ENCODE measurements at places on chromosomes 2 and 18.

- DNase-seq, result no peak
These were observed 66.1 kb downstream of the LRRFIP1 start for GRCh38 chr2:237693291-237693994.

DNA sequence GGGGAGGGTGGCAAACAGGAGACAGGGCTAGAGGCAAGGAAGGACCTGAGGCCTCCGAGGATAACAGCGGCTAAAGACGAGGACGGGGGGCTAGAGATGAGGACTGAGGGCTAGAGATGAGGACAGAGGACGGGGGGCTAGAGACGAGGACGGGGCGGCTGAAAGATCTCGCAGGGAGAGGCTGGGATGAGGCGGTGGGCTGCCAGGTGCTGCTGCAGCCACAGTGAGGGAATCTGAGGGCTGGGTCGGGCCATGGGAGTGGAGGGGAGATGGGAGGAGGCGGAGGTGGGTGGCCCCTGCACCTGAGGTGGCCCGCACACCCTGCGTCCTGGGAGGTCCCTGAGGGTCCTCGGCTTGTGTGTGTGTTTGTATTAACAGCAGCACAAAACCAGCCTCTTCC is 350.2 kb upstream of the SALL3 start:
- DNase-seq, result no peak

DNA sequence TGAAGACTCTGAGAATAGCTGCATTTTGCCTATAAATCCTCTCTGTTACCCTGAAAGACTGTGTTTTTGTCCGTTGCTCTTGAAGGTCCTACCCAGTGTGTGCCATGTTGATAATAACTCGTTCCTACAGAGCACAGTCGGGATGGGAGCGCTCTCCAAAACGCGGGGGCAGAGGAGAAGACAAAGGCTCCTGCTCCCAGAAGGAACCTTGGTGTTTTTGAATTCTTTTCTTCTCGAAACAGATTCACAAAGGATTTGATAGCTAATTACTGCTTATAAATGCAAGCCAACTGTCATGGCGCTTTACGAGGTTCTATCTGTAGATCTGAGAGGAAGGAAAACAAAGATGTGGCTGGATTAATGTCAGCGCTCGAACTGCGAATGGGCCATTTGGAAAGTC is 19.3 kb upstream of the HDAC4 start:
- no peak for DNase-seq

DNA sequence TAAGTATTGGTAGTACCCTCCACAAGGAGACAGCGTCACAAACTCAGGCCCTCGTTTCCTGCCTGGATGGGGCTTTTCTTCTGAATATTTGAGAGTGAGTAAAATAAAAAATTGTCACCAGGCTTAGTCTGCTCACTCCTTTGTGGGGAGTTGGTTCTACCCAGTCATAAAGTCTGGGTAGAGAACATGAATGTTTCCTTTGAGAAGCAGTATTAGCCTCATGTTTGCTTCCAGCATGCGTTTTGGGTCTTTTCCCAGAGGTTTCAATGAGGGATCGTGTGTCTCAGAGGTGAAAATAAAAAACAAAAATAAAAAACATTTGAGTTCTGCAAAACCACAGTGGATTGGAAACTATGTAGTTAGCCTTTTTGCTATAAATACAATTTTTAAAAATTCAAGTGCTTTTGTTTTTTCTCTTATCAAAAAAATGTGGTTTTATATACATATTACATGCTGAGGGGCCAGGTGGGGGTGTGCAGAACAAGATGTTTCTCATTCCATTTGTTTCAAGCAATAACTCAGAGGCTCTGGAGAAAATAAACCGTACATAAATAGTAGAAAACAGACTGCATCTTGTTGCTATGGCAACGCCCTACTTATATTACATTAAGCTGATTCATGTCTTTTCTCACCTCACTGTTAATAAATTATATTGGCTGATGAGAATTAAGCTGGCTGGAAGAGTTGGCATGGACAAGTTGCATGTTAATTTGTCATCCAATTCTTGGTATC is 225.4 kb upstream of the FBXO11 start:
- no peak for DNase-seq

DNA sequence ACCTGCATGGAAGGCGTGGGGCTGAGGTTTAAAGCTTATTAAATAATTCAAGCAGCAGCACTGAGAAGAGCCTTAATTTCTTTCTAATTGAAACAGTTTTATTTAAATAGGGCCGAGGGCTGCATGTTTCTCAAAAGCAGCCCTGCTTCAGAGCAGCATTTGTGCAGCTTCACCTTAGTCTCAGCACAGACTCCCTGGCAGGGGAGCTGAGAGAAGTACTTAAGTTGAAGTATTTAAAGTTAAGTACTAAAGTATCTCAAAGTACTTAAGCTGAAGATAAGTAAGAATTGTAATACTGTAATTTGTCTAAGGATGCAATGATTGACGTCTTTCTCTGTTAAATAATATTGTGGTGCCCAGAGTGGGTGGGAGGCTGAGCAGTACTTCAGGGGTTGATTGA is 31.4 kb downstream of the IMPA2 start:
- DNase-seq, result no peak

- peak; percentile 15 for DNase-seq
These were observed at the start of gene TANC1 for GRCh38 chr2:158968396-158969161. TSS of gene TANC1 (plus strand) at chr2:158968640. CDS start at chr2:159065911, 97,271 bp downstream.

- no peak for DNase-seq
These were observed 4.4 kb upstream of the SAG start for GRCh38 chr2:233303252-233303651.

DNA sequence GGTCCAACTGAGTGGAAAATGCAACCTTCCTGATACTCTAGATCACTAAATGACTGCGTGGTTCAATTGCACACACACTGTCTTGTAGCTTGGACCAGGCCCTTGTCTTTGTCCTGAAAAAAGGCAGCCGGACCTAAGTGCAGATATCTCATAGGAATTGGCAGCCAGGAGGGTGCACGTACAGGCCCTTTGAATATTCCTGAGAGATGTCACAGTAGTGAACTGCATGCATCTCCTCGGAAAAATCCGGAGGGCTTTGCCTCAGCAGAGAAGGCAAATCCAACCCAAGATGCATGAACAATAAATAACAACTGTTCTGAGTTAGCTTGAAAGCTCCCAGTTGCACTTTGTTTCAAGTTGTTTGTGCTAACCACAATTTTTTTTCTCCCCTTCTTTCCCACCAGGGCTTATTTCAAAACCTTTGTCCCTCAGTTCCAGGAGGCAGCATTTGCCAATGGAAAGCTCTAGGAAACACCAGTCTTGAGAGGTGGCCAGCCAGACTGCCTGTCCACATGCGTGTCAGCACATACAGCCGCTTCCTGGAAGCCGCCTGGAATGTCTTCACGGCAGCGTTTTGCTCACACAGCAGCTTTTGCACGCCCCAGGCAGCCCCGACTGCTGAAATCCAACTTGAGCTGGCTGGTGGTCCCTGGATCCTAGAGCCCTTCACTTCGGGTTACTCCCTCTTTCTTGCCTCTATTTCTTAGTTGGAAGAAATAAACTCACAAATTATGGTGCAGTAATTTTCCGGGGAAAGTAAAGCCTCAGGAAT is 54.4 kb upstream of the FOSL2 start:
- no peak for DNase-seq

DNA sequence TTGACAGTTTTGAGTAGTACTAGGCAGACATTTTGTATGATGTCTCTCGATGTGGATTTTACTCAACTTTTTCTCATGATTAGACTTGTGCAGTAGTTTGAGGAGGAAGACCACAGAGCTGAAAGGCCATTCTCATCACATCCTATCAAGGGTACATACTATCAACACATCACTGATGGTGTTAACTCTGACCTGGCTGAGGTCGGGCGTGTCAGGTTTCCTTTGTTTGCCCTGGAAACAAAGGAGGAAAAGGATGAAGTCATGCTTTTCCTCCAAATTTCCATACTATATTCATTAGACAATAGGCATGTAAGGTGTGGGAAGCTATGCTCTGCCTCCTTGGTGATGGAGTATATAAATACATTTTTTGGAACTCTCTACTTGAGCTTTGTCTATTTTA is 211.1 kb downstream of the DSEL start:
- no peak for DNase-seq

DNA sequence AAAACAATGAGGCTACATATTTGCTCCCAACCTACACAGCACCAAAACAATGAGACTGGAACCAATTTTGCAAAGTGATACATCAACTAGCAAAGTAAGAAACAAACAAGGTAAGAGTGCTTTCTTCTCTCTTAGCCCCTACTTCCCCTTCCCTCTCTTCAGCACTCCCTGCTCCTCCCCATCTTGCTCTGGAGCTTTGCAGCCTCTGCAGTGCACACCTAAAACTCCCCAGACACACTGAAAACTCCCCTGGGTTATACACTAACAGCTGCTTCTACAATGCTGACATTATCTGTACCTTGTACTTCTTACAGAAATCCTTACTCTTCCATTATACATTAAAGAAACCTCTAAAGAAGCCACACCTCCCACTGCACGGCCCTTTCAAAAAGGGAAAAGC is 93.7 kb downstream of the RBMS1 start:
- no peak for DNase-seq

DNA sequence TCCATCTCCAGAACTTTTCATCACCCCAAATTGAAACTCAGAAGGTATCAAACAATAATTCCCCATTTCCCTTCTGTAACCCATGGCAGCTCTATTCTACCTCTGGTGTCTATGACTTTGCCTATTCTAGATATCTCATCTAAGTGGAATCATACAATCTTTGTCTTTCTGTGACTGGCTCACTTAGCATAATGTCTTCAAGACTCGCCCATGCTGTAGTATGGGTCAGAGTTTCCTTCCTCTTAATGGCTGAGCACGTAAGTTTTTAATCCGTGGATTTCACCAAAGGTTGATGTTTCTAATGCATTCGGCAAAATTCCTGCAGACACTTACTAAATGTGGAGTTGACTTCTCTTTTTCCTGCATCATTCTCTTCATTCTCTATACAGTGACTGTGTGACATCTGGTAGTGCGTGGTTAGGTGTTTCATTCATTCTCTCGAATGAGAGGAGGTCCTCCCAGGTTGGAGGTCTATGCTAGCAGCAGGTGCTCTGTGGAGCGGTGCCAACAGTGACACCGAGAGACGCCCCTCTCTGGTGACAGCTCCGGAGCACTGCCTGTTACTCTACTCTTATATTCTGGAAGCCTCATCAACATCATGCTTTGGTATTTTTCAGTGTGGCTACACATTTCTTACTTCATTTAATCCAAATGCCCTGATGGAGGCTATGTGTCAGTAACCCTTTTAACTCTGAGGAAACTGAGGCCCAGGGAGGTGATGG is 50.1 kb downstream of the ATOH8 start:
- DNase-seq, result no peak

DNA sequence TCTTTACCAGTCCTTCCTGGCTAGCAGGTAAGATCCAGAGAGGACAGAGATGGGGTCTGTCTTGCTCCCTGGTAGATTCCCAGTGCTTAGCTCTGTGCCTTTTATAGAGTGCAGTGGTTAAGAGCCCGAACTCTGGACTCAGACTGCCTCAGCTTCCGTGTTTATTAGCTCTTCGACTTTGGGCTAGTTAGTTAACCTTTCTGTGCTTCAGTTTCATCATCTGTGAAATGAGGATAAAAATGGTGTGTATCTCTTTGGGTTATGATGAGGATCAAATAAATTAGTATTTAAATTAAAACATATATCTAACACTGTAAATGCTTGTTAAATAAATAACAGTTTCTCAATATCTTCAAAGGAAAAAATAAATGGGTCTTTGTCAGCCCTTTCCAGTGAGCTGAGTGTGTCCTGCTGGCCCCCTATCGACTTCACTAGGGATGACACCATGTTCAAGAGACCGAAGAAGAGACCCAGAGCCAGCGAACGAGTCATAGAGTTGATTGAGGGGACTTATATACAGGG is 38.2 kb downstream of the CERS6 start:
- no peak for DNase-seq

- DNase-seq, result no peak
These were observed 272.9 kb upstream of the REV1 start for GRCh38 chr2:99762714-99763113.

DNA sequence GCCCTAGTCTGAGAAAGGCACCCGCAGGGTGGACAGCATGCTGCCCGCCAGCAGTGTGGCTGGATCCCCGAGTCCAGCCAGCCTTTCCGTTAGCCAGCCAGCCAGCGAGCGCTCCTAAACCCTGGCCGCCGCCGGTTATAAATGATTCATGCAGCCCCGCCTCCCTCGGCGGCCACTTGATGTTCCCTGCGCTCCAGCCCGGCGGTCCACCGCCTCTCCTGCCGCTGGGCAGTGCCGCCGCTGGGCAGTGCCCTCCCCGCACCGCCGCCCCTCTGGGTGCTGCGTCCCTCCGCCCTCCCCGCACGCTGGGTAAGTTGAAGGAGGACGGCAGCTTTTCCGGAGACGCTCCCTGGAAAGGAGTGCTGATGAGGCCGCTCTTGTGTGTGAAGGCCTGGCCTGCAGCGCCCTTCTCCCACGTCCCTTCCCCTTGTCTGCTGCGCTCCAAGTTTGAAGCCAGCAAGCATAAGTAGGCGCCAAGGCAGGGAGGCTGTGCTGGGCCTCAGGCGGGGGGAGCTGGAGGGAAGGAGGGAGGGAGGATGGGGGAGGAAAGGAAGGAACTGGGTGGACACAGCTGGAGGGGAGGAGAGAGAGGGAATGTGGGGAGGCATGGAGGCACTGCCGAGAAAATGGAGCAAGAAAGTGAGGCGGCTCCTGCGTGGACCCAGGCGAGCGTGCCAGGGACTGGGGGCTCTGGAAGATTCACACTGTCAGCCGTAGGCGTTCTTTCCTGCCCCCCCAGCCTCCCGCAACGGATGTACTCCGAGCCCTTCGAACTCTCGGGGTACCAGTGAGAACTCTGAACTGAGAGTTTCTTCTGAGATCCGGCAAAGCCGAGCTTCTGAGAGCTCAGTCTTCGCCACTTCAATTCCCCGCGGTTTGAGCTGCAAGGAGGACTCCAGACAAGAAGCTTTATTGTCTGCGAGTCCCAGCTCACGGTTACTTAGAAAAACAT is 131.9 kb downstream of the GLI2 start:
- DNase-seq, result no peak

GRCh38 chr2:233865838-233866237 is 2.3 kb downstream of the MSL3B start:
- no peak for DNase-seq

DNA sequence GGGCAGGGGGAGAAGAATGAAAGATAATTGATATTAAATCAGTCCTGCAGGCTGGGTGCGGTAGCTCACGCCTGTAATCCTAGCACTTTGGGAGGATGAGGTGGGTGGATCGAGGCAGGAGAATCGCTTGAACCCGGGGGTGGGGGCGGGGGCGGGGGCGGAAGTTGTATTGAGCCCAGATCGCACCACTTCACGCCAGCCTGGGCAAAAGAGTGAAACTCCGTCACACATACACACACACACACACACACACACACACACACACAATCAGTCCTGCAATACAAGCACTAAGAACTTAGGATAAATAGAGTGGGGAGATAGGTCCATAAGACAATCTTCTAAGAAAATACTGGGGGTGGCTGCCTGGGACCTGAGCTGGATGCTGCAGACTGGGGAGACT is 15.1 kb upstream of the PKDCC start:
- no peak for DNase-seq

- DNase-seq, result no peak
These were observed 26.1 kb downstream of the MAL start for GRCh38 chr2:95051626-95052025.

DNA sequence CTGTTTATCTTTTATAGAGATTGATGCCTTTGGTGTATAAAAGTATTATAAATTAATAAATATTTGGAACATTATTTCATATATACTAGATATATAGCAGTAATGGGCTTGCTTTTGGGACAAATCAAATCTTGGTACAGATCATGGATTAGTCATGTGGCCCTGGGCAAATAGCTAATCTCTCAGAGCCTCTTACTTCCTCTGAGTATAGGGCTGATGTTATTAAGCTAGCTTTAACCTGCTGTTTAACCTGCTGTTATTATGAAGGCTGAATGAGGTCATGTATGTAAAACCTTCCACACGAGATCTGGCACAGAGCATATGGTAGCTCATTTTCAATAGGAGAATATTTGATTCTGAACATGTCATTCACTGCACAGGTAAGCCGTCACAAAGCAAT is 5.7 kb downstream of the ITGB6 start:
- DNase-seq, result no peak
